ENCODE measurements at places on chromosomes 7 and 10. TPM values are rescaled to one million over a fixed set of nuclear protein-coding genes. Genes with fewer than 3 reads are reported as not detected.

Gene TTYH3
- 21.1 TPM for total RNA-seq

Gene MALRD1
- 2.7 TPM for total RNA-seq

Gene TMEM270
- not detected for total RNA-seq

Gene AKR1C3
- 0.75 TPM for total RNA-seq

Data from muscle of leg (tissue), 16 donors.